ENCODE measurements at places on chromosomes 11 and 22.

DNA sequence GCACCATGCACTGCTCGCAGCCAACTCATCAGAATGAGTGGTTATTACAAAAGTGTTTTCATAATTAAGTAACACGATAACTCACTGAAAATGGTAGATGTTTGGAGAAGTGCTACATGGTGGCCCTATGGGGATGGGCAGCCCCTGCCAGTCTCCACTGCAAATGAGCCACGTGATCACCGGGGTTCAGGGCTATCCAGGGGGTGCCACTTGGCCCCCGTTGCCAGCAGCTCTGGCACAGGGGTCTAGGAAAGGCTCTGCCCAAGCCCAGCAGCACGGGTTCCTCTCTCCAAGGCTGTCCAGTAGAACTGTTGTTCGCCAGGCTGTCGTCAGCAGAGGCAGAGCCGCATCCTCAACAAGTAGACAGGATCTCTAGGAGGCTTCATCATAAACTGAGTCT, 382.1 kb upstream of the B3GAT1 start:
- H3K4me3 ChIP-seq, result no peak overlapping the region
- DNase-seq, result no peak
- no peaks in the 10 kb centered on the region for H3K4me1 ChIP-seq
- H3K27ac ChIP-seq, result no peak overlapping the region
- H3K36me3 ChIP-seq, result no peaks in the 10 kb centered on the region

DNA sequence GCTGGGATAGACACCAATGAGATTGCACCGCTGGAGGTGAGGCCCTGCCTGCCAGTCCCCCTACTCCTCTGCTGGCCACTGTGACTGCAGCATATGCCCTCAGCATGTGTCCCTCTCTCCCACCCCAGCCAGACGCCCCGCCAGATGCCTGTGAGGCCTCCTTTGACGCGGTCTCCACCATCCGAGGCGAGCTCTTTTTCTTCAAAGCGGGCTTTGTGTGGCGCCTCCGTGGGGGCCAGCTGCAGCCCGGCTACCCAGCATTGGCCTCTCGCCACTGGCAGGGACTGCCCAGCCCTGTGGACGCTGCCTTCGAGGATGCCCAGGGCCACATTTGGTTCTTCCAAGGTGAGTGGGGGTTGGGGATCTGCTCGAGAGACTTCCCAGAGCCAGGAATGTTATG, 5.7 kb upstream of the SMARCB1 start:
- H3K27me3 ChIP-seq, result no peaks in the 10 kb centered on the region
- H3K36me3 ChIP-seq, result no peaks in the 10 kb centered on the region
- H3K27ac ChIP-seq, result no peak overlapping the region
- no peak overlapping the region for H3K4me3 ChIP-seq
- DNase-seq, result no peak
- peaks cover 12% of the 10 kb centered on the region for H3K4me1 ChIP-seq

DNA sequence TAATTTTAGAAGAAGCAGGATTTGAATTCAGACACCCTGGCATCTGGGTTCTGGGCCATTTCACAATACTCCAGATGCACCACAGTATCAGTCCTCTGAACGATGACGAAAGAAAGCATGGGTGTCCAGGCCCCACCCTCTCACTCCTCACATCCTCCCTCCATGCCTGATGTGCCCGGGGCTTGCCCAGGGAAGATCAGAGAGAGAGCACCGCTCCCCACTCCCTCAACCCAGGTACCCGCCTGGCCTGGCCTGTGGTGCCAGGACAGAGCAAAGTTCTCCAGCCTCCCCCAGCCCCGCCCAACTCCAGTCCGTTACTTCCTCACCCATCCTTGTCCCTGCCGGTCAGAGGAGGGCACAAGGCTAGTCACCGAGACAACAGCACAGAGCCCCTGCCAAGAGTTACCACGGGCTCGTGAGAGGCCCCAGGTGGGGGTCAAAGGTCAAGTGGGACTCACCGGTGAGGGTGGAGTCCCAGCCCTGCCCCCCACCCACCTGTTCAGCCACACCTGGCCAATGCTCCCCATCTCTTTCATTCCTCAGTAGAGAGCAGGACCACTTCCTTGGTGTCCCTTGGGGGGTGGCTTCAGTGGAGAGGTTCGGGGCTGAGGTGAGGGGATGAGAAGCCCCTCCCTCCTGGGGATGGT, 8.1 kb downstream of the BCL9L start:
- peak overlapping the region; percentile 19 for H3K4me3 ChIP-seq
- peak overlapping the region; percentile 88 for H3K27ac ChIP-seq
- DNase-seq, result no peak

DNA sequence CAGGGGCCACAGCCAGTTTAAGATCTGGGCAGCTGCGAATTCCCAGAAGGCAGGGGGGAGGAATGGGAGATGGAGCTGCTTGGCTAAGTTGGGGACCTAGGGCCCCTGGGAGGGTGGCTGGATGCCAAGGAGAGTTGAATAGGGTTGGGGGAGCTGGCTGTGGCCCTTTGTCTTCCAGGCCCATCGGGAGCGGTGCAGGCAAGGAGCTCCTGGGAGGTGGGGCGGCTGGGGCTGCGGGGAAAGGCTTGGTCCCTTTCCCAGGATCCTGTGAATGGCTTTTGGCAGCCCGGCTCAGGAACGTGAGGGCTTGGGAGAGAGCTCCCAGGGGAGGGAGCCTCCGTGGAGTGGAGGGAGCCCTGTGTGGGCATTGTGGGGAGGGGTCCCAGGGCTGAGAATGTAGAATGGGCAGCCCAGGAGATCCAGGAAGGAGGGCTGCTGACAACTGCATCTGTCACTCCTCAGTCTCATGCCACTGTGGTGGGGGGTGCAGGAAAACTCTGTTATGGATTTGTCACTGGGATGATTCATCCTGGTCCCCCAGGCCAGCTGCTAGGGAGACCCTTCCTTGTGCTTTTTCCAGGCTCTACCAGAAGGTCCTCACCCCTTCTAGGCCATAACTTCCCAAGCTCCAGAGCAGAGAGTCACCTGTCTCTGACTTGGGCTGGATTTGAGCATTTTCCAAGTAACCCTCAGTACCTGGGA, 6.0 kb downstream of the FREY1 start:
- no peaks in the 10 kb centered on the region for H3K36me3 ChIP-seq
- H3K4me3 ChIP-seq, result no peak overlapping the region
- H3K27ac ChIP-seq, result no peak overlapping the region
- peaks cover 20% of the 10 kb centered on the region for H3K4me1 ChIP-seq
- DNase-seq, result peak; percentile 30
